Cortex of kidney (tissue), 1 donor: ENCODE measurements at places on chromosomes 5 and 9.

DNA sequence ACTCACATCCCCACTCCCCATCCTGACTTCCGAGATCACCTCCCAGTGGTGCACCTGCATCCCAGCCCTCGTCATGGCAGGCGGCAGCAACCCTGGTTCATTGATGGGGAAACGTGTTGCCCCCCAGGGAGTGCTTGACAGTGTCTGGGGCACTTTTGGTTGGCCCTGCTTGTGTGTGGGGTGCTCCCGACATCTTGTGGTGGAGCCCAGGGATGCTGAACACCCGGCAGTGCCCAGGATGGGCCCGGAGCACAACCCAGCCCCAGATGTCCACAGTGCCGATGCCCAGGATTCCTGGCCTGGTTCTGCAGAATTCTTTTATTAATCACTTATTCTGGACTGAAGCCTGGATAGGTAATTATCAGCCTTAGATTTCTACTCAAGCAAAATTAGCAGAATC lies 3.7 kb downstream of the MRPL36 start:
- DNase-seq: no peak

DNA sequence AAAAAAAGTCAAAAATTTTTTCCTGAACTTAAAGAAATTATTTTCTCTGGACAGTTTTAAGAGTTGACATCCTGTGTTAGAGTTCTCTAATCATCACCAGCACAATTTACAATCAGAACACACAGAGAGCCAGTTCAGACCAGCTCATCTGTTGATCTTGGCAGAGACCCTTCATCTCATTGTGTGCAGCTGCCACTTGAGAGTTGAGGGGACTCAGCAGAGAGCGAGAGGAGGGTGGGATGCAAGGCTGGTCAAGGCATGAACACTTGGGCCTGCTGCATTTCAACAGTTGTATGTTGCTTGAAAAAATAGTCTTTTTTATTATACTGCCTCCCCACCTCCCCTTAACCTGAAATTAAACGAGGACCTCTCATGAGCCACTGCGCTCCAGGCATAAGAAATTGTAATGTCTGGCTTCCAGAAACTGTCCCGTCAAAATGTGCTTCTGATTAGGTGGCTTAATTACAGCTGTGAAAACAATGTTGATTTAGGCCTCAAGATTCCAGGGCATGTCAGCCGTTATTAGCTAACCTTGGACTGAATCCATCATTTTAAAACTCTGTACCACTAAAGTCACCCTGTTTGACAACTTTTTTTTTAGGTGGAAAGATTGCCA lies 383.6 kb downstream of the CCDC171 start:
- DNase-seq: no peak

GRCh38 chr9:99590840-99591239 lies 230.8 kb upstream of the NR4A3 start:
- no peak for DNase-seq

DNA sequence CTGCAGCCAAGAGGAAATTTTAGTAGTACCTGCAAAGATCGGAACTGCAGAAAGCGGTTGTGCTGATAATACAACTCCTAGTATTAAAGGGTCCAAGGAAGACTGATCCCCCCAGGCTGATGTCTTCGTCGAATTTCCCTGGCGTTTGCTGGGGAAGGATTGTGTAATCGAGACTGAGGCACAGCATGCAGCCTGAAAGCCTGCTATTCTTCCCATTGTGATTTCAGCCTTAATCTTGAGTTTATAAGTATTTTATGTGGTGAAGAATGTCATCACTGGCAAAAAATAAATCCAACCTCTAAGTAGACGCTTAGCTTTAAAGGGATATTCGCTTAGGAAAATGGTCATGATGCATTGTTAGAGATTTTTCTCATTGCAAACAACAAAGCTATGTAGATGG lies 21.3 kb upstream of the LMX1B start:
- no peak for DNase-seq

DNA sequence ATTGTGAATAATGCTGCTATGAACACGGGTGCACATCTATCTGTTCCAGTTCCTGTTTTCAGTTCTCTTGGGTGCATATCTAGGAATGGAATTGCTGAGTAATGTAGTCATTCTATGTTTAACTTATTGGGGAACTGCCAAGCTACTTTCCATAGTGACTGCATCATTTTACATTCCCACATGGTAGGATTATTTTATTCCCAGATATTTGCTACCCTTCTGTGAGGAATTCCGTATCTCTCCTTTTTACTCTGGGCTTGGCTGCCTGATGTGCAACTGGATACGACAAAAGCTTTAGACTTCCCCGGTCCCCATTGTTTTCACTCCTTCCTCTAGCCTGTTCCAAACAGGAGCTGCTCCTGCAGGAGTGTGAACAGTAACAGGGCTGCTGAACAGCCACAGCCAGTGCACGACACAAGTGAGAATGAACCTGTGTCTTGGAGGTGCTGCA lies 7.2 kb downstream of the TAS2R1 start:
- DNase-seq: no peak

- DNase-seq: no peak
These were observed 659.3 kb downstream of the ACTL7B start for GRCh38 chr9:108196332-108197007.

- DNase-seq: no peak
These were observed 88.2 kb upstream of the OSMR start for GRCh38 chr5:38757451-38758245.

- DNase-seq: no peak
These were observed 145.4 kb upstream of the GRAMD2B start for GRCh38 chr5:126277762-126278161.

DNA sequence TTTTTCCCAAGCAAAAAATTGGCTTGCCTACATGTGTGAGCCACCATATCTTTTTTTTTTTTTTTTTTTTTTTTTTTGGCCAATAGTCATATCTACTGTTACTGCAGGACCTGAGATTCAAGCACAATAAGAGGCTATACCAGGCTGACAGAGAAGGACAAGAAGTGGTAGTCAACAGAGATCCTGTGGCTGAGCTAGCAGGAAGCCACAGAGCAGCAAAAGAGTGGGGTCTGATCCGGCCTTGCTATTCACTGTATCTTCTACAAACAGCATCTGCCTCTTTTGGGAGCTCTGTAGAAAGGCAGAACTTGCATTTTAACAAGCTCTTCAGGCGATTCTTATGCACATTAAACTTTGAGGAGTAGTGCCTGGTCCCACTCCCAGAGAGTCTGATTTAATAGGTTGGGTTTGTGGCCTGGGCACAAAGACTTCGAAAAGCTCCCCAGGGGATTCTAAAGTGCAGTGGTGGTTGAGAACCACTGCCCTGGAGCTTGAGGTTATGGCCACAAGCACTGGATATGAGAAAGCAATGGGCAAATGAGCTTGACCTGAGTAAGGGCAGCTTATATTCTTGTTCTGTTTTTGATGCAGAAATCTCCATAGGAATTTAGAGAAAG lies 162.8 kb downstream of the PIK3R1 start:
- no peak for DNase-seq

DNA sequence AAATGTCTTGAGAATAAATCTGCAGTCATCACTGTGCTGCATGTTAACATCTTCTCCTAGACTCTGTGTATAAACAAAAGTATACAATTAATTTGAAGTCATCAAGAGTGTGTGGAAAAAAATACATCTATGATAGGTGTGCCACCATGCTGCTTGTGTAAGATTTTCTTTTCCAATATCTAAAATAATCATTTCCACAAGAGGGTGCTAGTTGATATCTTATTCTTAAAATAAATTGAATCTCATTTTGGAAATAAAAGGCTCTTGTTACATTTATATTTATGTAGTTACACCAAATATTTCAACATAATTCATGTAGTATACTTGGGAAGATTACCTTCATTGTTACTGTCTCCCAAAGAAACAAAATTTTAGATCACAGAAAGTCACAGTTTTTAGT lies 14.1 kb upstream of the MOCS2 start:
- DNase-seq: no peak

- DNase-seq: no peak
These were observed 146.1 kb downstream of the PBX3 start for GRCh38 chr9:125893277-125893676.

- no peak for DNase-seq
These were observed 373.7 kb upstream of the CCNH start for GRCh38 chr5:87786471-87786870.

DNA sequence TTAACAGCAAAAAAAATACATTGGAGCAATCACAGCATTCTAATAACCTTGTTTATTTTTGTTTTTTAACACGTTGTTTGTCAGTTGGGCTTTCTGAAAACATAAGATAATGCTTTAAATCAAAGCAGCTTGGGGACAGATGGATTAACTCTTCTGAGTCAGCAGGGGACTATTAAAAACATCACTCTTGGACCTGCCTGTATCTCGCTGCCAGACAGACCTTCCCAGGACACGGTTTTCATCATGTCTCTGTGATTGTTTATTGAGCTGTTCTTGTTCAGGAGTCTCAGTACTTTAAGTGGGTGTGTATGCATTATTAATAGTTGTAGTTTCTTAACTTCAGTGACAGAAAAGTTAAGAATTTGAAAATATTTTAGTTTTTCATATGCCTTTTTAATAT lies 173.2 kb downstream of the SH3GL2 start:
- DNase-seq: no peak

DNA sequence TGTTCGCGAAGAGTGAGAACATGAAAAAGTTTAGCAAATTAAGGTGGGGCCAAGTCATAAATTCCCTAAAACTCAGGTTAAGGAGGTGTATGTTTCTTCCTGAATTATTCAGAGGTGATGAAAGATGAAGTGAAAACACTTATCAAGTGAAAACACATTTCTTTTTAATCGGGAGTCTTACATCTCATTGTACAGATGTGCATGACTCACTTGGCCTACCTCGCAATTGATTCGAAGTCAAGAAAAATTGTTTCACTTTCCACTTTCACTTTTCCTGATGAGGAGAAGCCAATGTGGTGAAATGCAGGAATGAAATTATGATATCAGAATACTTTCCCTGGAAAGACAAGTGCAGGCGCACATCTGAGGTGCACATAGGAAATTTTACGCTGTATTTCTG lies 78.7 kb downstream of the SLC25A46 start:
- no peak for DNase-seq

DNA sequence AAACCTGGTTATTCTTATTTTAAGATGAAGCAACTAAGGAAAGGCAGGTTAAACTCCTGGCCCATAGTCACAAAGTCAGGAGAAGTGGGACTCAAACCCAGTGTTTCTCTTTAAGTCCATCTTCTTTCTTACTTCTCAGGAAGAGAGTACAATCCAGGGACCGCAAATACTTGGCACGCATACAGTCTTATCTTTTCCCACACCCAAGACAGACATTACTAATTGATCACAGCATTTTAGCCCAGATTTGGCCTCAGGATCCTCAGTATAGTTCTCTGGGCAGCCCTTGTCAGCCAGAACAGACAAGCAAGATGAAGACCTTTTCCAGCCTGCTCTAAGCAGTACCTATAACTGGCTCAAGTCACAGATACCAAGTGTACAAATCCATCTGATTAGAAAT lies 125.5 kb upstream of the RAI14 start:
- DNase-seq: no peak

DNA sequence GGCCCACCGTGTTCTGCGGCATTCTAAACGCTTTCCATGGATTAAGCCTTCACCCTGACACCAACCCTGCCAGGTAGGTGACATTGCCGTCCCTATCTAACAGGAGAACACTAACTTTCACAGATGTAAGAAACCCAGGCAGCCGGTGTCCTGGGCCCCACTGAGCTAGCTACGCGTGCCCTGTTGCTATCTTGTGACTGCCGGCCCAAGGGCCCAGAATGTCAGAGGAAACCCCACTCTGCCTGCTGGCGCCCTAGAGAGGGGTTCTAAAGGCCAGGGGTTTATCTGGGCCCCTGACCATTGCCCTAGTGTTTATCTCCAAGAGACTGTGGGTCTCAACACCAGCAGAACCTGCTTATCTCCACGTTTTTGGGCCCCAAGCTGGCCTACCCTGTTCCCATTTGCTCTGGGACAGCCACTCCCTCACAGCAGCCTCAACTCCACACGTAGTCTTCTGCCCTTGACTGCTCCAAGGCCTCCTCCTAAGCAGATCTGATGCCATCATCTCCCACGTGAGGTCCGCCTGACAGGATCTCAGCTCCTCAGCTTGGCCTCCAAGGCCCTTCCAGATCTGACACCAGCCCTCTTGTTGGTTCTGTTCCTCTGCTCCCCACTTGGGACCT lies 18.1 kb upstream of the ZBTB34 start:
- DNase-seq: no peak

DNA sequence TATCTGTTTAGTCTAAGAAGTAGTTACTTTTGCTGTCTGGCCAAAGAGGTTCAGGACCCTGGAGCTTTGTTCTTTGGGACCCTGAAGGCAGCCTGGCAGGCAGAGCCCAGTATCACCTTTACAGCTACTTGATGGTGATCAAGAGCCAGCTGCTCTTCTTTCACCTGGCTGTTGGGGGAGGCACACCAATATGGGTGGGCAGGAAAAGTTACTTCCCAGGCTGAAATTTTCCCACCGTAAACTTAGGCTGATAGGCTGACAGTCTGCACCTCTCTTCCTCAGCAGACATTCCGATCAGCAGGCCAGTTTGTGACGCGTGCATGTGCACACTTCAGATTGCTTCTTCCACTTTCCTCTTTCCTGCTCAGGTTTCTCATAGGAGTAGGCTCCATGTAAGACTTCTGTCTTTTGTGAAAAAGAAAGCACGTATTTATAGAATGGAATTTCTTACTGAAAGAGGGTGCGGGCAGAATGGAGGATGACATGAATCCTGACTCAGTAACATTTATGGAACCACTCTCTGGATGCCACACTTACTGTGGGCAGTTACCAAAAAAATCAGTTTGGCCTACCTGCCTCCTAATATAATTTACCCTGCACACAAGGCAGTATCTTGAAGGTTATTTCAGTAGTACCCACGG lies 223.9 kb upstream of the DMRT1 start:
- no peak for DNase-seq

DNA sequence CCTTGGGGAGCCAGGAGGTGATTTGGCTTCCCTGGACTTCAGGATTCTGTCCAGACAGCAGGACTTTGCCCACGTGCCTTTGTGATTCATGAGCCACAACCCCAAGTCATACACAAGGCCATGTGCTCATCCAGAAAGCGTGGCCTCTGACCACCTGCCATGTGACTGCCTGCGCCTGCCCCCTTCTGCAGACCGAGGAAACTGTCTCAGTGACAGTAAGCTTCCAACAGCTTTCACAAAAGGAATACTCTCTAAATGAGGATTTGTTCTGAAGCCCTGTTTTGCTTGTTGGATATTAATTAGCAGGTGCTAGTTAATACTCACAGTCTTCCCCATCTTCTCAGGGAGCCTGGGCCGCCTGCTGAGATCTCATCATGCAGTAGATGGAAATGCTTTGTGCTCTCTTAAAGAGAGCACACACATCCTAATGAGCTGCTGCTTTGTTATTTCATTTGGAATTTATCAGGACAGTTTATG lies 36.9 kb upstream of the ANGPTL2 start:
- no peak for DNase-seq

DNA sequence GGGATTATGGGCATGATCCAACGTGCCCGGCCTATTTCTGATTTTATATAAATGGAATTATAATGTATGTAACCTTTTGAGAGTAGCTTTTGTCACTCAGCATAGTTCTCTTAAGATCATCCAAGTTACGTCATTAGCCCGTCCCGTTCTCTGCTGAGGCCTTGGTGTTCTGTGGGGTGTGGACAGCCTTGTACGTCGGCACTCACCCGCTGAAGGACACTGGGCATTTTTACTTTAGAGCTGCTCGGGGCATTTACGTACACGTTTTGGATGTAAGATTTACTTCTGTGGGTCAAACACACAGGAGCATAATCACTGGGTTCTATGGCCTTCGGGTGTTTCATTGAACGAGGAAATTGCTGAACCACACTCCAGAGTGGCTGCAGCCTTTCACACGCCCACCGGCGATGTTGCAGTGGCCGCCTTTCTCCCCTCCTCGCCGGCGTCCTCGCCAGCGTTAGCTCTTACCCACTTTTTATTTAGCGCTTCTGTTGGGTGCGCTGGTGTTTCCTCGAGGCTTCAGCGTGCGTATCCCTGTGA lies 101.8 kb downstream of the EHMT1 start:
- DNase-seq: no peak

GRCh38 chr9:81621118-81621517 lies 68.2 kb downstream of the TLE1 start:
- no peak for DNase-seq
